ENCODE measurements at places on chromosomes 6 and 20.

DNA sequence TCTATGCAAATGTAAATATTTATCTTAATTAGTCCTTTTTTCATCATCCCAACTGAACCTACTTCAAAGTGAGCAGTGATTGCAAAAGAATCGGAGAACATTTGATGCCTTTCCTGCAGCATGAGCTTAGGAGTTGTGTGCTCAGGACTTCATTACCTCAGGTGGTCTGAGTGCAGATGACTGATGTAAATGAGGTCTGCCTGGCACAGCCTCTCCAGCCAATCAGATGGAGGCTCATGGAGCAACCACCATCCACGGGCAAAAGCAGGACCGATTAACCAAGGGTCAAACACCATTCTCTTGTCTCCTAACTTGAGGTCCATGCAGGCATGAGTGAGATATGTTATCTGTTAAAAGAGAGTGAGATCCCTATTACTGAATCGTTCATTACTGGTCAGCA is 165.7 kb upstream of the CARMIL1 start:
- peaks cover 16% of the 10 kb centered on the region for H3K36me3 ChIP-seq
- peaks cover 20% of the 10 kb centered on the region for H3K4me1 ChIP-seq
- no peaks in the 10 kb centered on the region for H3K27me3 ChIP-seq
- H3K4me3 ChIP-seq: no peak overlapping the region

- H3K36me3 ChIP-seq: no peaks in the 10 kb centered on the region
- no peaks in the 10 kb centered on the region for H3K27me3 ChIP-seq
- no peaks in the 10 kb centered on the region for H3K4me1 ChIP-seq
- no peak for DNase-seq
- H3K27ac ChIP-seq: no peak overlapping the region
- H3K4me3 ChIP-seq: no peak overlapping the region
Measured at GRCh38 chr6:97465877-97466561, 183.0 kb upstream of the MMS22L start.

DNA sequence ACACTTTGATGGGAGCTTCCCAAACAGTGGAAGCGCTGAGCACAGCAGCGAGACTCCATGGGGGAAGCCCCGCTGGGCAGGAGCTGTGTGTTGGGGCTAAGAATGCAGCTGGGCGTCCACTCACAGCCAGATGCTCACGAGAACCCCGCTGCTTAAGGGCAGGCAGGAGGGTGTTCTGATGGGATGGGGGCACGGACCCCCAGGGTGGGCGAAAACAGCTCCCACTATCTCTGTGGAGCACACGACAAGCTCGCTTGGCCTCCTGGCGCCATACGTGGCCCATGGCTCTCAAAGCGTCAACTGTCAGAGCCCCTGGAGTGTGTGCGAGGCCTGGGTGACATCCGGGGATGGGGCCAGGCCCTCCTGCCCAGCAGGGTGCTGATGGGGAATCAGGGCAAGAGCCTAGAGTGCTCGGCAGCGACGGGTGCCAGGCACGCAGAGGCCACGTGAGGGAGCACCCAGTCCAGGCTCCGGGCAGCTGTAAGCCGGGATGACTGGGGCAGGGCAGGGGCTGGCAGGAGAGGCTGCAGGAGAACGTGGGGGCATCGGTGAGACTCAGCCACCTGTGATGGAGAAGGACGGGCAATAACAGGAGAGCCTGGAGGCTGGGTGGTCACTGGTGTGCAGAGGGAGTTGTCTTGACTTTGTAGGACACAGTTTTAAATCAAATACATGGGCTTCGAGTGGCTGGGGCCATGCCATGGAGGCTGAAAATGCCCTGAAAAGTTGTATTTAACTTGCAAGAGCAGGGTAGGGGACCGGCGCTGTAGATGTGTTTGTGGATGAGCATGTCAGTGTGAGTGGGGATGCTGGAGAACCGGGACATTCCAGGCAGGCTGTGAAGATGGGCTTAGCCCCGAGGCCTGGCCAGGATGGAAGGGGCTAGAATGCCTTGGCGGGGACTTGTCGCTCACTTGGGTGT is 27.3 kb downstream of the PYGB start:
- DNase-seq: peak; percentile 52
- H3K4me1 ChIP-seq: peaks cover 24% of the 10 kb centered on the region
- H3K27ac ChIP-seq: no peak overlapping the region
- H3K36me3 ChIP-seq: peaks cover 86% of the 10 kb centered on the region

- H3K4me1 ChIP-seq: peaks cover 3% of the 10 kb centered on the region
- H3K27me3 ChIP-seq: no peaks in the 10 kb centered on the region
- H3K27ac ChIP-seq: no peak overlapping the region
Measured at GRCh38 chr20:18702736-18703135, 110.8 kb upstream of the SCP2D1 start.

GRCh38 chr6:30411515-30412207 is 66.7 kb downstream of the RPP21 start:
- no peaks in the 10 kb centered on the region for H3K4me1 ChIP-seq
- no peak for DNase-seq
- H3K27ac ChIP-seq: no peak overlapping the region
- peaks cover 39% of the 10 kb centered on the region for H3K27me3 ChIP-seq

- no peaks in the 10 kb centered on the region for H3K27me3 ChIP-seq
- peaks cover 38% of the 10 kb centered on the region for H3K4me1 ChIP-seq
- H3K36me3 ChIP-seq: peaks cover 4% of the 10 kb centered on the region
- no peak overlapping the region for H3K27ac ChIP-seq
- DNase-seq: no peak
- H3K4me3 ChIP-seq: no peak overlapping the region
Measured at GRCh38 chr6:28139860-28140543, 1.7 kb upstream of the ZKSCAN8 start.

- H3K4me1 ChIP-seq: no peaks in the 10 kb centered on the region
- H3K4me3 ChIP-seq: no peak overlapping the region
- peaks cover 36% of the 10 kb centered on the region for H3K27me3 ChIP-seq
- DNase-seq: peak; percentile 8
Measured at GRCh38 chr20:33237989-33238388, 2.2 kb downstream of the BPIFA1 start.

- H3K27me3 ChIP-seq: no peaks in the 10 kb centered on the region
- H3K27ac ChIP-seq: no peak overlapping the region
- H3K4me1 ChIP-seq: no peaks in the 10 kb centered on the region
- no peaks in the 10 kb centered on the region for H3K36me3 ChIP-seq
- DNase-seq: no peak
Measured at GRCh38 chr6:145206247-145206907, 528.9 kb downstream of the EPM2A start.

DNA sequence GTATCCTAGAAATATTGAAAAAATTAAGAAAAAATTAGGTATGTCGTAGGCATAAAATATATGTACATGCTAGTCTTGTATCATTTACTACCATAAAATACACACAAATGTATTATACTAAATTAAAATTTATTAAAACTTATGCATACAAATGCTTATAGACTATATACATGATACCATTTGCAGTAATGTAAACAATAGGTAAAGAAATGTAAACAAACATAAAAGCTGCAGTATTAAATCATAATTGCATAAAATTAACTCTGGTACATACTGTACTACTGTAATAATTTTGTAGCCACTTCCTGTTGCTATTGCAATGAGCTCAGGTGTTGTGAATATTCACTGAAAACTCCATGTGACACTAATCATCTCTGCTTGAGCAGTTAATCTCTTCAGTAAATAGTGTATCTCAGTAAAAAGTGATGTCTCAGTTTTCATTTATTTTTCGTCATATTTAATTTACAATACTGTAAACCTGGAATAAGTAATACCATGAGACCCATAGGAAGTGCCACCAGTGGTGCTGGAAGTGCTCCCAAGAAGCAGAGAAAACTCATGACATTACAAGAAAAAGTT is 29.3 kb downstream of the RALGAPB start:
- no peak overlapping the region for H3K4me3 ChIP-seq
- peaks cover 61% of the 10 kb centered on the region for H3K36me3 ChIP-seq
- H3K27ac ChIP-seq: no peak overlapping the region

DNA sequence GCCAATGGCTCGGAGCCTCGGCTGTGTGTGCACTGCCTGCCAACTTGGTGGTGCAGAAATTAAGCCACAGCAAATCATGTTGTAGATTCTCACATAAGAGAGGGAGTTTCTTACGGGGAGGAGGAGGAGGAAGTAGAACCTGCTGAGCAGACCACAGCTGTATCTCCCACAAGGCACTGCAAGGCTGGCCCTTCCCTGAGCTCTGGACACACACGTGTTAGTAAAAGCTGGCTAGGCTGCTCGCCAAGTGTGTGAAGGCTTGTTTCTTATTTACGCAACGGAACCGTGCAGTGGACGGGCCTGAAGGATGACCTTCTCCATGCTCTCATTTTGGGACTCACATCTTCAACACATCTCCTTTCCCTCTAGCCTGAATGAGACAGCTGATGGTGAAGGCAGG is 15.7 kb upstream of the QKI start:
- no peaks in the 10 kb centered on the region for H3K27me3 ChIP-seq
- no peak overlapping the region for H3K27ac ChIP-seq
- H3K4me3 ChIP-seq: no peak overlapping the region
- H3K4me1 ChIP-seq: peaks cover 14% of the 10 kb centered on the region

DNA sequence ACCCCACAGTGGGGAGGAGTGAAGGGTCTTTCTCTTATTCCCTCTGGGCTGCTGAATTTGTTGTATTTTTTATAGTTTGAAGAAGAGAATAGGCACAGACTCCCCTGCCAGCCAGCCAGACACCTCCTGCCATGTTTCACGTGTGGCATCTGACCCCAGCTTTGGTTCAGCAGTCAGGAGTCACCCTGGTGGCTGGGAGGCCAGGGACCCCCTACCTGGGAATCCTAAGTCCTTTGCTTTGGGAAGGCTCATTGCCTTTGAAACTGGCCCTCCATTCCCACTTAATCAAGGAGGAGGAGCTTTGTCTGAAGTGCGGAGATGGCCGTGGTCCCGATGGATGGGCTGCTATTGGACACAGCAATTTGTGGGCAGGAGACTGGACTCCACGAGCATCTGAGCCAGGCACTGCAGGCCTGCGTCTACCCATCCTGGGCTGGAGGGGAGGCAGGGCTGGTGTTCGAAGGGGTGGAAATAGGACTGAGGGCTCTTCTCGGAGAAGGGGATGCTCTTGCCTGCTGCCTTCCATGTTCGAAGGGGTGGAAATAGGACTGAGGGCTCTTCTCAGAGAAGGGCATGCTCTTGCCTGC is 196.1 kb downstream of the DLL1 start:
- H3K36me3 ChIP-seq: no peaks in the 10 kb centered on the region
- no peak overlapping the region for H3K27ac ChIP-seq
- H3K4me3 ChIP-seq: no peak overlapping the region
- peak; percentile 66 for DNase-seq
- no peaks in the 10 kb centered on the region for H3K4me1 ChIP-seq

- H3K4me3 ChIP-seq: peak overlapping the region; percentile 91
- DNase-seq: peak; percentile 90
- H3K27me3 ChIP-seq: no peaks in the 10 kb centered on the region
- H3K27ac ChIP-seq: peak overlapping the region; percentile 96
- peaks cover 29% of the 10 kb centered on the region for H3K36me3 ChIP-seq
Measured at GRCh38 chr6:30720738-30721197, 616 bp downstream of the TUBB start.

- H3K36me3 ChIP-seq: no peaks in the 10 kb centered on the region
- no peak for DNase-seq
- peaks cover 34% of the 10 kb centered on the region for H3K4me1 ChIP-seq
- peaks cover 29% of the 10 kb centered on the region for H3K27me3 ChIP-seq
Measured at GRCh38 chr20:48823476-48823875, 4.3 kb downstream of the PREX1 start.

- DNase-seq: no peak
- H3K4me3 ChIP-seq: no peak overlapping the region
- no peak overlapping the region for H3K27ac ChIP-seq
- H3K27me3 ChIP-seq: no peaks in the 10 kb centered on the region
- H3K4me1 ChIP-seq: peaks cover 25% of the 10 kb centered on the region
- no peaks in the 10 kb centered on the region for H3K36me3 ChIP-seq
Measured at GRCh38 chr6:148831064-148831463, 84.2 kb downstream of the UST start.

- H3K36me3 ChIP-seq: no peaks in the 10 kb centered on the region
- DNase-seq: no peak
- H3K4me3 ChIP-seq: no peak overlapping the region
- no peak overlapping the region for H3K27ac ChIP-seq
Measured at GRCh38 chr6:168332020-168332419, 12.4 kb upstream of the DACT2 start.

- H3K4me1 ChIP-seq: no peaks in the 10 kb centered on the region
- H3K27ac ChIP-seq: no peak overlapping the region
- DNase-seq: no peak
- H3K27me3 ChIP-seq: peaks cover 6% of the 10 kb centered on the region
Measured at GRCh38 chr6:105077596-105078385, 102.0 kb downstream of the POPDC3 start.

DNA sequence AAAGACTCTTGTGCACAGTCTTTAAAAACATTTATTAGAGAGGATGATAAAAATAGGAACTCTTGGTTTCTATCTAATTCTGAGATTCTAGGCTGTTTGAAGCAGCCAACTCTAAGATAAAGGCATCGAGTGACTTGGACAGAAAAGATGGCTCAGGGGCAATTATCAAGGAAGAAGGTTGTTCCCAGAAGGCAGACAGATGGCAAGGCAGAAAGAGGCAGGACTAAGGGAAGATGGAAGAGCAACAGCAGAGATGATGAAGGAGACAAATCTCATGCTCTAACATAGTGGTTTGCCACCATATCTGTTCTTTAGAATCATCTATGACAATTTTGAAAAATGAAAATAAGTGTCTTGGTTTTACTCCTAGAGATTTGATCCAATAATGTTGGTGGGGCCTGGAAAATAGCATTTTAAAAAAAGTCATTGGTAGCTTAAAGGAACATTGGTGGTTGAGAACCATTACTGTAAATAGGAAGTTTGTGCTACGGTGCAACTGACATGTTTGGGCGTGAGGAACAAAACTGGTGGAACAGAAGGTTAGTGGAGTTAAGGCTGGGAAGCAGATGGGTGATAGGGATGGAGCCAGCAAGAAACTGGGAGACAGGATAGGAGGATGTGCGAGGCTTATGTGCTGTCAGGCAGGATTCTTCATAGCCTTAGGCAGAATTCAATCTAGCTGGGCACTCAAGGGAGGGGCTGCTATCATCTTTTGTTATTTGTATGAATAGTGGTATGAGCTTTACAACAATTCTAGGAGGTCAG is 751.1 kb downstream of the DHX35 start:
- no peaks in the 10 kb centered on the region for H3K36me3 ChIP-seq
- no peaks in the 10 kb centered on the region for H3K4me1 ChIP-seq
- no peaks in the 10 kb centered on the region for H3K27me3 ChIP-seq
- no peak overlapping the region for H3K4me3 ChIP-seq
- no peak overlapping the region for H3K27ac ChIP-seq

GRCh38 chr20:38167851-38168760 is 3.0 kb upstream of the TGM2 start:
- no peak overlapping the region for H3K27ac ChIP-seq
- no peaks in the 10 kb centered on the region for H3K27me3 ChIP-seq
- no peak overlapping the region for H3K4me3 ChIP-seq
- H3K4me1 ChIP-seq: peaks cover 12% of the 10 kb centered on the region

GRCh38 chr6:43702534-43703440 is 15.2 kb upstream of the MRPS18A start:
- no peaks in the 10 kb centered on the region for H3K27me3 ChIP-seq
- H3K36me3 ChIP-seq: no peaks in the 10 kb centered on the region
- peak; percentile 97 for DNase-seq
- peak overlapping the region; percentile 70 for H3K27ac ChIP-seq
- no peak overlapping the region for H3K4me3 ChIP-seq

GRCh38 chr6:69827276-69827893 is 30.6 kb upstream of the LMBRD1 start:
- H3K4me3 ChIP-seq: no peak overlapping the region
- H3K36me3 ChIP-seq: no peaks in the 10 kb centered on the region
- no peak for DNase-seq
- H3K27me3 ChIP-seq: no peaks in the 10 kb centered on the region
- no peak overlapping the region for H3K27ac ChIP-seq
- no peaks in the 10 kb centered on the region for H3K4me1 ChIP-seq

GRCh38 chr6:134774201-134774638 is 175.7 kb downstream of the ALDH8A1 start:
- H3K4me1 ChIP-seq: peaks cover 3% of the 10 kb centered on the region
- no peak for DNase-seq
- H3K36me3 ChIP-seq: no peaks in the 10 kb centered on the region
- no peak overlapping the region for H3K4me3 ChIP-seq

All from suprapubic skin (tissue), 4 donors.